ENCODE measurements at places on chromosomes 1 and 21. TPM values are rescaled to one million over a fixed set of nuclear protein-coding genes. Genes with fewer than 3 reads are reported as not detected.

ADGRB2 gene
- 6.7 TPM for total RNA-seq

- DNase-seq, result no peak
Observed at GRCh38 chr1:54811066-54811465, 9.9 kb upstream of the TTC22 start.

GRCh38 chr1:55037733-55038551, 1.4 kb upstream of the PCSK9 start:
- DNase-seq, result no peak

- DNase-seq, result peak; percentile 32
Observed at GRCh38 chr1:116571215-116571919, 541 bp upstream of the CD58 start.

KDF1 gene
- total RNA-seq, result not detected

Data from RPMI7951 (cell line).